ENCODE measurements at places on chromosomes 5 and 9.

GRCh38 chr5:133295520-133295919 is 243.7 kb downstream of the HSPA4 start:
- no peak for DNase-seq

DNA sequence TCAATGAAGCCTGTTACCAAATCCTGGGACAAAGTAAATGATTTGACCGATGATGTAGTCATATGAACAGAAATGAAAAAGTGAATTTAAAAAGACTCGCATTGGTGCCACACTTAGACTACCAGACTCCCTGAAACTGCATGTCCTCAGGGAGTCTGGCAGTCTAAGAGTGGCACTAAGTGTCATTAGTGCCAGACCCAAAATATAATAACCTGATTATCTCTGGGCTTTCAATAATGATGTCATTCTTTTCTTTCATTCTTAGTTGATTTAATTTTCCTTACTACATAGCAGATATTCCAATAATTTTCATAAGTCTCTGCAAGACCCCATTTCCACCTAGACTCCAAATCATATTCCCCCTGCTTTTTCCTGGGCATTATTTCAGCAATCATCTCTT is 59.0 kb downstream of the OR2K2 start:
- DNase-seq, result no peak

DNA sequence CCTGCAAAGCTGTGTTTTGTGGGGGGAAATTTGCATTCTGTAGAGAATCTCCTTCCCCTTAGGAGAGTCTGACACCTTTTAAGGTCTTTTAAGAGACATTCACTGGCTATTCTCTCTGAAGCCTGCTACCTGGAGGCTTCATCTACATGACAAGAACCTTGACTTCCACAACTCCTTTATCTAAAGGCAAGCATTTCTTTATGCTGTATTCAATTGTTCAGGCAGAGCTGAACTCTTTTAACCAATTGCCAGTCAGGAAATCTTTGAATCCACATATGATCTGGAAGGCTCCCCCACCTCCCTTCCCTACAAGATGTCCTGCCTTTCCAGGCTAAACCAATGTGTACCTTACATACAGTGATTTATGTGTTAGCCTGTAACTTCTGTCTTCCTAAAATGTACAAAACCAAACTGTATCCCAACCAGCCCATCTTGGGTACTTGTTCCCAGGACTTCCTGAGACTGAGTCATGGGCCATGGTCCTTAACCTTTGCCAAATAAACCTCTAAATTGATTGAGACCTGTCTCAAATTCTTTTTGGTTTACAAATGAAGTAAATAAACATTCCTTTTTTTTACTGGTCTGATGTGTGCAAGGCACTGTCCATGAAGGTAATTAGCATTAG is 9.9 kb downstream of the C9orf85 start:
- no peak for DNase-seq

DNA sequence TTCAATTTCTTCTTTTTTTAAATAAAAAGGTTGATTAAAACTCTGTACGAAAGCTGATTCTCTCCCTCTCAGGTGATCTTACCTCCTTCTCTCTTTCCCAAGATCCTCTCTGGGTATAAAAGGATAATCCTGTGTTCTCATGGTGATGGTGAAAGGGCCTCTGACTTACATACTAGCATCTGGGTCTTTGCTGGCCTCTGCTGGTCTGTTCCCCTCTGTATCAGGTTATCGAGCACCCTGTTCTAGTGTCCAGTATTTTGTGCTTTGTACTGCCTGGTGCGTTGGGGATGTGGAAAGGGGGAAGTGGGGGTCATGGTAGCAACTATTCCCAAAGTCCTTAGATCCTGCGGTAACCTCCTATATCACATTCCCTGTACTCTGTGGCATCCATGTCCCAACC is 328.9 kb downstream of the NR2F1-AS1 start:
- DNase-seq, result no peak

DNA sequence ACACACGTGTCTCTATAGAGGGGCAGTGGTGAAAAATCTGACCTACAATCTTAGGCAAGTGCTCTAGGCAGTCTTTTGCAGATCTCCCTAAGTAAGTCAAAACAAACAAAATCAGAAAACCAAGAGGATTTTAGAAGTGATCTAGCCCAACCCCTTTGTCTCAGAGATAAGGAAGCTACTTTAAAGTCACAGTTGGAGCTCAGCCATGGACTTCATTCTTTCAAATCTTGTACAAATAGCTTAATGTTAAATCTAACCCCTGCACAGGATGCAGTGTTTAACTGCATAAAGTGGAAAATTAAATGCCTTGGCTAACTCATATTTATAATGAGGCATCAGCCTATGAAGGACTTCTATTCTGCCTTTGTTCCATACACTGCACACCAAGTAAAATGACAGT is 135.1 kb upstream of the RFX3 start:
- DNase-seq, result no peak

GRCh38 chr5:4196744-4197143 is 601.1 kb downstream of the IRX1 start:
- DNase-seq, result no peak

DNA sequence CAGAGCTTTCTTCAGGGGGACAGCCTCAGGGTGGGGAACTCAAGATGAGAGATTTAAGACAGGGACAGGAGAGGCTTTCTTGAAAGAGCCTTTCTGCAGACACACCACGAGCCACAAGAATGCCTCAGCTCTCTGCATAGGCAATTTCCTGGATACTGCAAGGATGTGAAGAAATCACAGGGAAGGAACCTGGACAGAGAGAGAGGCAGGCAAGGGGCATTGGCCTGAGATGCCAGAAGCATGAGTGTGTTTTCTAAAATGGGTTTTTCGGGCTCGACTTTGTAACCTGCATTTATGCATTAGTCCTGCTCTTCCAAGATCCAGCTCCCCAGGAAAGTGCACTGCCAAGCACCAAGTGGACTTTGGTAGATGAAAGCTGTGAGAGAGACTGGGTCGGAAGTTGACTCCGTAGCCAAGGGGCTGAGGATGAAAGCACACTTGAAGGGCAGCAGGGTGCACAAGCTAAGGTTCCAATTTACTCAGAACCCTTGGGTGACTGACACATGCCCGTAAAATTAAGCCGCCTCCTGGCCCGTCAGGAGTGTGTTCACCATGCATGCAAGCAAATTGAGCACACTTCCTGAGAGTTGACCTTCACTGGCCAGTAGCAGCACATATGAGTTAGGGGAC is 90.9 kb downstream of the CFAP90 start:
- no peak for DNase-seq

DNA sequence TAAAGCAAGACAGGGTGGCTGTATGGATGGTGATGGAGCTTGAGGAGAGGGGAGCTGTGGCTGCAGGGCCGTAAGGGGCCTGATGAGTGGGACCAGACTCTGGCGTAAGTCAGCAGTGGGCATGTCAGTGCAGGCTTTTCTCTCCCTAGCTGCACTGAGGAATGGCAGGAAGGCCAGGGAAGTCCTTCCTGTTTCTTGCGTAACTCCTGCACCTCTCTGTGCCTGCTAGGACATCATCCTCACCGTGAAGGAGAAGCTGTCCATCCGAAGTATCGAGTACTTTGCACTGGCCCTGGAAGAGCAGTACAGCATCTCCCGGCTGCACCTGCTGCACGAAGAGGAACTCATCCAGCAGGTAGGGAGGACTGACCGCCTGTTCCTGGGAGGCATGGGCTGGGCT is 24.1 kb upstream of the TRMT10B start:
- DNase-seq, result no peak

GRCh38 chr9:32385152-32385884 is 875 bp downstream of the ACO1 start:
- DNase-seq, result no peak

- no peak for DNase-seq
Observed at GRCh38 chr9:105656131-105656921, 5.9 kb upstream of the TAL2 start.

- DNase-seq, result peak; percentile 36
Observed at GRCh38 chr5:171874234-171874633, 88.6 kb downstream of the SMIM23 start.

- DNase-seq, result no peak
Observed at GRCh38 chr9:78782234-78782633, 485.3 kb downstream of the PSAT1 start.

- no peak for DNase-seq
Observed at GRCh38 chr5:72555871-72556270, 48.7 kb upstream of the ZNF366 start.

DNA sequence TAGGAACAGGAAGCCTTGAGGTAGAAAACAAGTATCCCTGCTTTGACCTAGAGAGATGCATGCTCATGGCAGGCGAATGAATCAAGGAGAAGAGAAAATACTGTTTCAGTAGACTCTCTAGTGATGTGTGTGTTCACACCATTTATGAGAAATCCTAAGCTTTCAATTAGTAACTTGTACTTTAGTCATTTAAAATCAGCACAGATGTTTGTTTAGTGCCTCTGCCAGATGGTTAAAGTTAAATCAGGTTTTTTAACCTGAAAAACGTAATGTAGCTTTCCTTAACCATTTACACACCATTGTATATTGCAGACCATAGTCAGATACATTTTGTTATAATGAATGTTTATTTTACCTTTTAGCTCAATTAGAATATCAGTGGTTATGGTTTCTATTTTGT is 5.0 kb downstream of the TJP2 start:
- no peak for DNase-seq

- no peak for DNase-seq
Observed at GRCh38 chr9:81427870-81428269, 261.5 kb downstream of the TLE1 start.

DNA sequence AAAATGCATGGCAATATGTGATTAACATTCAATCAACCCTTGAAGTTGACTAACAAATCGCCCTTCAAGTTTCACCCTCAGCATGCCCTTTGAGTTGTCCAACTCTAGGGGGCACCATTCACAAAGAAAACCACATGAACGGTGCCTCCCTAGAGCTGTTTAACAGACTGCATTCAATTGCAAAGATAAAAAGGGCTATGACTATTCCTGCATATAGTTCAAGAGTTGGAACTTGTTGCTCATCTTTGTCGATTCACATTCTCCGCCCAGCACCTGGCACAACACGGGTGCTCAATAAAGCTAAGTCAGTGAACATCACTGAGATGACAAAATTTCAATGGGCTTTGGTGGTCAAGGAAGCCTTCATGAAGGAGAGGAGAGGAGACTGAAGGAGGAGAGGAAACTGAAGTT is 69.6 kb upstream of the SLC30A5 start:
- no peak for DNase-seq

DNA sequence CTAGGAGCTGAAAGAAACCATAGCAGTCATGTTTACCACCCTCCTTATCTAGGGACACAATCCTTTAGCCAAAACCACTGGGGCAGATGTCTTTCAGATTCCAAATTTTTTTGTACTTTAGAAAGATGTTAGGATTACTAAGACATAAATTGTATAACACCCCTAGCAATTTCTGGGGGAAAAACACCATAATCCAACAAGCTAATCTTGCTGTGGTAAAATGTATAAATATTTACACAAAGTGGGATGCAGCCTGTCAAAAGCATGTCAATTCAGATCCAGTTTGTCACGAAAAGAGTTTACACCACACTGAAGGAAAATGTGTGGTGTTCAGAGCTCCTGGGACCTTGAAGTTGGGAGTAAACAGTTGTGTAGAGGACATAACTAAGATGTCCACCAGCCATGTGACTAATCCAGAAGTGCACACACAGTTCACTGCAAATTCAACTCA is 274.3 kb downstream of the ADAMTSL1 start:
- no peak for DNase-seq

DNA sequence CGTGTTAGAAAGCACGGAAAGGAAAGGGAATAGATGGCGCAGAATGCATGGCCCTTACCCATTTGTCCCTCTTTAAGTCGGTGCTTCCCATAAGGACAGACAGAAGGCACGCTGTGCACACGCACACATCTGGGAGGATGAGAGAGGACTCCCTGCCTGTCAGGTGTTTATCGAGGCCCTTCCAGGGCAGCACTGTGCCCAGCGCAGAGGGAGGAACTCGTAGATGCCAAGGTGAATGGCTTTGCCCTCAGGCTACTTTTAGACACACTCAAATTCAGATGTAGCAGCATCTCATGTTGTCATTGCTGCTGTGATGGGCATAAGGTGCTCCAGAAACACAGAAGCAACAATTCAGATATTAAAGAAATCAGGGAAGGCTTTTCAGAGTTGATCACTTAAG is 70.2 kb upstream of the CTSL start:
- DNase-seq, result no peak

GRCh38 chr5:37495668-37496347 is 116.7 kb downstream of the WDR70 start:
- DNase-seq, result peak; percentile 58

DNA sequence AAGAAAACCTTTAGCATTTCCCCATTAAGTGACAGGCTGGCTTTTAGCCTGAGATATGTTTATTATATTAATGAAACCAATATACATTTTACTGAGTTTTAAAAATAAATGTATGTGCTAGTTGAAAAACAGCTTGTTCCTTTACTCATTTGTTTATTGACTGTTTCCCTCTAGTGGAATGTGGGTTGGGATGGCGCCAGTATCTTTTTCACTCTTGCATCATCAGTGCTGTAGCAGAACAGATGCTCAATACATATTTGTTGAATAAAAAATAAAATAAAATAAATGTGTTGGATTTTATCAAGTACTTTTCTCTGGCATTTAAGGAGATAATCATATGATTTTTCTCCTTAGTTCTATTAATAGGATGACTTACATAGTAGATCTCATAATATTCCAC is 43.0 kb downstream of the FSTL4 start:
- DNase-seq, result no peak

DNA sequence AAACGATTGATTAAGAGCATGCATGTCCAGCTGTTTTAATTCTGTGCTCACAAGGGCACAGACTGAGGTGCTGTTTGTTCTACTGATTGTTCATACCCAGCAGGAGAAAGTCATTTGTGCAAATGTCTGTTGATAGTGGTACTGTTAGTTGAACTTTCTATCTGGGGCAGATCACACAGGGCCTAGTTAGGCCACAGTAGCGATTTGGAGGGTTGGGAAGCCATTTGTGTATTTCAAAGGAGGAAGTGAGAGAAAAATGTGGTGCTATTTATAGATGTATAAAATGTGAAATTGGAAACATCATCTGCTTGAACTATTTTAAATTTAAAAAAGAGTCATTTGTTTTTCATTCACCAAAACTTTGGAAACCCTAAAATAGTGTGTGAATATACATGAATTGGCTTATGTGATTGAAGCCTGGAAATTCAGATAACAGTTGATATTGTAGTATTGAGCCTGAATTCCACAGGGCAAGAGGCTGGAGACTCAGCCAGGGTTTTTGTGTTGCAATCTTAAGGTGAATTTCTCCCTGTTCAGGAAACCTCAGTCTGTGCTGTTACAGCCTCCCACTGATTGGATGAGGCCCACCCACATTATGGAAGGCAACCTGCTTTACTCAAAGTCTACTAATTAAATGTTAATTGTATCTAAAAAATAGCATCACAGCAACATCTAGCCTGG is 162.0 kb upstream of the CDKN2B start:
- no peak for DNase-seq

- no peak for DNase-seq
Observed at GRCh38 chr9:89528540-89528939, 30.6 kb upstream of the SEMA4D start.

- DNase-seq, result no peak
Observed at GRCh38 chr5:176747670-176748072, 62.7 kb upstream of the UNC5A start.

DNA sequence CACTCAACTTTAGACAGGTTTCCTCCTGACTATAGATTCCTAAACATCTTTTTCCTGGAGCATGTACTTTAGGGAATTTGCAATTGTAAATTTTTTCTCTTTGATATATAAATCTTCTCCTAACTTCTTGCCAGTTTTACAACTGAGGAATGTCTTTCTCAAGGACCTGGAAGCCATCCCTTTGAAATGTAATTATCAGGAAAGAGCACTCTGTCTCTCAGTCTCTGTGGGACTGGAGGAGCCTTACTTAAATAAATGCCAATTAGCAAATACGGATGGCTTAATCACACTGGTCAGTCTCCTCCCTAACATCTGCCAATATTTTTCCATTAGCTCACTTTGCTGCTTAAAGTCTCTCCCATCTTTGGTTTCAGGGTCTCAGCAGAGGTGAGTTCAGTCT is 344.3 kb upstream of the ARRDC3 start:
- no peak for DNase-seq
